ENCODE measurements at places on chromosomes 2 and 18.

DNA sequence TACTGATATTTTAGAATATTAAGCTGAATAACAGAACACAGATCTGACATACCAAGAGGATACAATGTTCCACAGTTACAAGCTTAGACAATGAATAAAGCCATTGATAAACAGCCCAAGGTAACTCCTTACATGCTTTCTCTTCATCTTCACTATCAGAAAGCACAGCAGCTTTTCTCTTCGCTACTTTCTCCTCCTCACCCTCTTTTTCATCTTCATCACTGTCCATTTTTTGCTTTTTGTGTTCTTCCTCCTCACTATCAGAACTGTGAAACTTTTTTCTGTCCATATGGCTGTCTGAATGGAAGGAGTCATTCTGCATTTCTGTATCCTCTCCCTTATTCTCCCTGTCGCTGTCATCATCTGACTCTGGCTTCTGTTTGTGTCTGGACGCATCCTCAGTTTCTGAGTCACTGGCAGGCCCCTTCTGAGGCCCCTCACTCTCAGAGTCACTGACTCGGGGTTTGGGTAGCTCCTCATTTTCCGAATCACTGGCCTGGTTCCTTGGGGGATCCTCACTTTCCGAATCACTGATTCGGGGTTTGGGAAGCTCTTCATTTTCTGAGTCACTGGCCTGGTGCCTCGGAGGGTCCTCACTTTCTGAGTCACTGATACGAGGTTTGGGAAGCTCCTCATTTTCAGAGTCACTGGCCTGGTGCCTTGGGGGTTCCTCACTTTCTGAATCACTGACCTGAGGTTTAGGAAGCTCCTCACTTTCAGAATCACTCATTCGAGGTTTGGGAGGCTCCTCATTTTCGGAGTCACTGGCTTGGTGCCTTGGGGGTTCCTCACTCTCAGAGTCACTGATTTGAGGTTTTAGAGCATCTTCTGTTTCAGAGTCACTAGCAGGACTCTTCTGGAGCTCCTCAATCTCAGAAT is 21.5 kb downstream of the IWS1 start:
- DNase-seq, result no peak

DNA sequence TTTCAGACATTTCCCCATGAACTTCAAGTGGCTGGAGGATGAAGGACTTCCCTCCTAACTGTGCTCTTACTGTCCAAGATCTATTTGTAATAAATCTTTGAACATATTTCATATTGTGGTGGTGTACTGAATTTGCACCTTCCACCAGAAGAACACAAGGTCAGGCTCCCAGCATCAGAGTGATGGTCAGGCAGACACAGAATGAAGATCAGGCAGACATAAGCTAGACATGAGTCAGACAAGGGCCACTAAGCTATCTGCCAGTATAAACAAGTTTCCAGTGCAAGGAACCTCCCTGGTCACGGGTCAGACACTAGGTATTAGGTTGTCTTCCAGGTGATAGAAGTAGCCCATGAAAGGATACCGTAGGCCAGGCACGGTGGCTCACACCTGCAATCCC is 20.0 kb downstream of the AQP12B start:
- DNase-seq, result no peak

DNA sequence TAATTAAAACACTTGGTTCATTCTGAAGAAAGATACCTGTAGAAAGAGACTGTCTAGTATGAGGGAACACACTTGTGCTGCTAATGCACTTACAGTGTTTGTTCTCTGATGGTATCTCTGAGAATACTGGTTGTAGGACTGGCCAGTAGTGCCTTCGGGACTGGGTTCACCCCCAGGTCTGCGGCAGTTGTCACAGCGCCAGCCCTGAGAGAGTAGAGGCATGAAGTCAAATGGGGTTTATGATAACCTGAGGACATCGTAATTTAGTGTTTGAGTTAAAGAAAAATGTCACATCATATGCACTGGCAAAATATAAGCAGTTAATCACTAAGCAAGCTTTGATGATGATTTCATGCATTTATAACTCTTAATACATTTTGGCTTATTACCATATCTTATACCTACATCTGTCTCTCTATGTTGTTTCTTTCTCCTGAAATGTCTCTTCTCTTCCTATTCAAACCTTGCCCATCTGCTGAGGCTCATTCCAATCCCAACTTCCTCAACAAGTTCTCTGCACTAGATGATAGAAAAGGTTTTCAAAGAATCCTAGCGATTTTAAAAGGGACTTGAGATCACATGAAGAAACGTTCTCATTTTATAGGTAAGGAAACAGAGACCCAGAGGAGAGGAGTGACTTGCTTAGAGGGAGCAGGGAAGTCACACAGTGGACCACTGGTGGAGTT is 50.2 kb downstream of the ATIC start:
- no peak for DNase-seq

DNA sequence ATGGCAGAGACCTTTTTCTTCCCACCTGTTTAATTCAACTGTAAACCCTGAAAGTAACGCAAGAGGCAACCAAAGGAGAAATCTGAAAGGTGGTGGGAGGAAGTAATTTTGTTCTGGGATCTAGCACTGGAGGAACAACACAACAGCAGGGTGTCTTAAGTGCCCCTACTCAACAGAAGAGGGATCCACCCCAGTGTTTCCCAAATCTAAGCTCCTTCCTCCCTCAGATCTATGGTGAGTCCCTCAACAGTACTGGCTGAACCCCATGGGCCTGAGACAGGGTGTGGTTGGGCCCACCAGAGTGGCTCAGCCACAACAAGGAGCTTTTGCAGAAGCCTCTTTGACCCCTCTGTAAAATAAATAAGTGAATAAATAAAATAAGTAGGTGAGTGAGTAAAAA is 790.3 kb downstream of the ERBB4 start:
- no peak for DNase-seq

DNA sequence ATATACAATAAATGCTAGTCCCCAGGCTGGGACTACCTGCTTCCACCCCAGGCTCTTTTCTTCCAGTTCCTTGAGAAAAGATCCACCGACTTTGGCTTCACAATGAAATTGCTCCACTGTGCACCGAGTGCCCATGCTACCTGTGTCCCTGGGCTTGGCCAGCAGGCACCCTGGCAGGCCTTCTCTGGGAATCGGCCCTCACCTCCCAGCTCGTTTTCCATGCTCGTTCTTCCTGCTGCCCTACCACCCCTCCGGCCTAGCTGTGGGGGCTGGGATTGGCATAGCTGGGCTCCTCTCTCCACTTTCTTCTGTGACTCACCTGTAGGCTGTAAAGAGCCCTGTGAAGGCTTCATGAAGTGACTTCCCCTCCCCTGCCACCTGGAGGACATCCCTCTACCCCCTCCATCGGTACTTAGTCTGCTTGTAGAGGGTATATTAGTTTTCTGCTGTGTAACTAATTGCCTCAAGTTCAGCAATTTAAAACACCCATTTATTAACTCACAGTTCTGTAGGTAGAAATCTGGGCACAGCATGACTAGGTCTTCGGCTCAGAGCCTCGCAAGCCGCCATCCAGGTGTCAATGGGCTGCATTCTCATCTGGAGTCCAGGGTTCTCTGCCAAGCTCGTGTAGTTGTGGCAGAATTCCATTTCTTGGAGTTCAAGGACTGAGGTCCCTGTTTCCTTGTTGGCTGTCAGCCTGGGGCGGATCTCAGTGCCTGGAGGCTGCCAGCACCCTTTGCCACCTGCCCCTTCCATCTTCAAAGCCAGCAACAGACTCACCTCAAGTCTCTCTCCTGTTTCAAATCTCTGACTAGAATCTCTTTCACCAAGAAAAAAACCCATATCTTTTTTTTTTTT is 57.6 kb downstream of the DPYSL5 start:
- DNase-seq, result no peak

- no peak for DNase-seq
These were observed 14.8 kb upstream of the LGALSL start for GRCh38 chr2:64439194-64439593.

DNA sequence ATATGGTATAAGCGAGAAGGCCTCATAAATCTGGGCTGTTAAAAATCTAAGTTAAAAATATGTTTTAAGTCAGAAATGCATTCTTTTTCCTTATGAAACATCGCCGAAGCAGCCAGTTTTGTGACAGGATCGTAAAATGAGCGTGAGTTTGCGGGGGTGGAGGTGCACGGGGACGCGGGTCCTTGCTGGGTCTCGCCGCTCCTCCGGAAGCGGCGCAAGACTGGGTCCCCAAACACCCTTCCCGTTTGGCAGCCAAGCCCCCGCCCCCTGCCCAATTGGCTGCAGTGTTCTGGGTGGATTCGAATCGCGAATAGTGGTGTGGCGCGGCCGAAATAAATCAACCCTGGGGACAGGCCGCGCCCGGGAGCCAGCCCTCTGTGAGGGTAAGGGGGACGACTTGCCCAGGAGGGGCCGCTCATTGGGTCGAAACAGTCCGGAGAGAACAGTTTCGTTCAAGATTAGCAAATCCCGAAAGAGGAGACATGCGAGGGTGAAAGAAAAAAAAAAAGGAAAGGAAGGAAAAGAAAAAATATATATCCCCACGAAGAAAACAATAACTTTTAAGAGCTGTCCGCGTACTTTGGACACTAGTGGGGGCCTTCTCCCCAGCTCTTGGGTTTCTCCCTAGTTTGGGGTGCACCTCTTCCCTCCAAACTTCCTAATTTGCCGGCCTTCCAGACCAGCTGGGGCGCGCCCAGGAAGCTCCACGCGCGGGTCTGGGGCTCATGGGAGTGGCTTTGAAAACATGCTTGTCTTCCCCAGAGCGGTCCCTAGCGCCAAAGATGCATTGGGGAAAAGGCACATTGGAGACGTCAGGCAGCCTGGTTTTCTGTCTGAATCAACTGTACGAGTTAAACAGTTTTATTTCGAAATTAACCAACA is 3.1 kb upstream of the GATA6 start:
- no peak for DNase-seq

GRCh38 chr2:147945660-147946059 is 74.9 kb downstream of the ORC4 start:
- no peak for DNase-seq

DNA sequence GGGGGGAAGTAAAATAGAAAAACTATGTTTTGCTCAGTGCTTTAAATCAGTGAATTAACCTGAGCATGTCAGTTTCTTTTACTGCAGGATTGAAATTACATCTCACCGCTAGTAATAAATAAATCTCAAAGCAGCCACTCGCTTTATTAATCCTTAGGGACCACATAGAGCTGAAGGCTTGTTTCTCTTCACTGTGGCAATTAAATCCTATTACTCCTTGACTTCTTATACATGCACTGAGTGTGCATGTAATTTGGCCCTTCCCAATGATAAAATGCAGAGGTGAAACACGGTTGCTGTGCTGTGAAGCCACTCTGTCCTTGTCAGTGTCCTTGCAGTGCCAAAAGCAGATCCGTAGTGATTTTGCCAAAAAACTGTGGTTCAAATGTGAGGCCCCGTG is 77.1 kb upstream of the RBM44 start:
- DNase-seq, result no peak

- no peak for DNase-seq
These were observed 118.8 kb upstream of the RBBP8 start for GRCh38 chr18:22814329-22814703.

DNA sequence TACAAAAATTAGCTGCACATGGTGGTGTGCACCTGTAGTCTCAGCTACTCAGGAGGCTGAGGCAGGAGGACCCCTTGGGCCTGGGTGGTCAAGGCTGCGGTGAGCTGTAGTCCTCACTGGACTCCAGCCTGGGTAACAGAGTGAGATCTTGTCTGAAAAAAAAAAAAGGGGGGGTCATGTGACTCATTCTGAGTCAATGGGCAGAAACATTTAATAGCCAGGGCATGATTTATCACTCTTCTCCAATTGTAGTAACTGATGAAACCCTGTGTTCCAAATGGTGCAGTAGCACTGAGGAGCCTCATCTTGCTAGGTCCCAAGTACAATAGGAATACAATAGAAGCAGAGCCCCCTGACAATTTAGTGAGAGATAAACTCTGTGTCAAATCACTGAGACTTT is 78.9 kb upstream of the CCDC68 start:
- DNase-seq, result no peak

- no peak for DNase-seq
These were observed 352.0 kb downstream of the TMX3 start for GRCh38 chr18:68362907-68363306.

GRCh38 chr18:70956554-70956953 is 667.7 kb downstream of the SOCS6 start:
- no peak for DNase-seq

DNA sequence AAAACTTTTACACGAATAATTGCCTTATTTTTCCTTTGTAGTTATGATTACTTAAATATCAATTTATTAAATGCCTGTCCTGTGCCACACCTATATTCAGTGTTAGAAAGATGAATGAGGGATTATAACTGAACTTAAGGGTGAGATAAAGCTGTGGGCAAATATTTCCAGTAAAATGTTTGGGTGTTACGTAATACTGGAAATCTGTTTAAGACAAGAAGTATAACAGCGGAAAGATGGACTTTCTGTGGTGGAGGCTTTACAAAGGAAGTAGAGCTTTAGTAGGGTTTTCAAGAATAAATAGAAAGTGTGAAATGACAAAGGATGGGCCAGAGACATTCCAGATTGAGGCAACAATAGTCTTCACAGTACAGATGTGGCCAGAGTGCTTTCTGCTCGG is 927.0 kb downstream of the DPP10 start:
- no peak for DNase-seq

- DNase-seq, result no peak
These were observed 173.7 kb downstream of the PTPRM start for GRCh38 chr18:7740821-7741220.

All from stimulated activated CD4-positive, alpha-beta T cell treated with anti-CD3 and anti-CD28 coated beads, TNF-alpha, amount 100 ng/mL, for 24 hours (primary cell).